Anterior cingulate cortex (tissue), 58 donors: ENCODE measurements at places on chromosomes 5 and 9.

DNA sequence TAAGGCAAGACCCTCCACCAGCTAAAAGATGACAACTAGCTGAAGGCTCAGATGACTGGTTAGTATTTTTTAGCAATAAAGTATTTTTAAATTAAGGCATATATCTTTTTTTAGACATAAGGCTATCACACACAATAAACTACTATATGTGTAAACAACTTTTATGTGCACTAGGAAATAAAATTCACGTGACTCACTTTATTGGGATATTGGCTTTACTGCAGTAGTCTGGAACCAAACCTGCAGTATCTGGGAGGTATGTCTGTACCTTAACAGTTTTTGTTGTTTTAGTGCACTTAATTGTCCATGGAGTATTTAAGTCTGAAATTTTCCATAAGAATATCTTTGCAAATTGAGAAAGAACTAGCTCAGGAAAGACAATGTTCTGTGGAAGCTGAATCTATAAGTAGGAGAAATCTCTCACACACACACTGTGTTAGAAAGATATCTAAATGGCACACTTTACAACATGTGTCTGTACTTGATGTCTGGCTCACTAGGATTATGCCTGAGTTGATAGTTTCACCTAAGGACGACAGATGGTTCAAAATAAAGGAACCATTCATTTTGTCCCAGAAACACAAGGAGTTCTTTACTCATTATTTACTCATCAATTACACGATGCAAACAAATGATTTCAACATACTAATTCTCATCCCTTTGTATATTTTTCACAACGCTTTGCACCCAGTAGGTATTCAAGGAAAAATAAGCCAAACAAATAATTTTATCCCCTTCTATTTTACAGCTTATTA is 4.6 kb downstream of the RAPGEF6 start:
- no peak for DNase-seq

GRCh38 chr9:128540634-128541360 is 11.6 kb upstream of the SPTAN1 start:
- no peak for DNase-seq

- no peak for DNase-seq
Measured at GRCh38 chr9:104748359-104749031, 1.0 kb downstream of the NIPSNAP3A start.

- DNase-seq: no peak
Measured at GRCh38 chr9:134388289-134388808, 62.1 kb downstream of the RXRA start.

GRCh38 chr5:162466011-162466410 is 398.4 kb downstream of the GABRG2 start:
- no peak for DNase-seq

DNA sequence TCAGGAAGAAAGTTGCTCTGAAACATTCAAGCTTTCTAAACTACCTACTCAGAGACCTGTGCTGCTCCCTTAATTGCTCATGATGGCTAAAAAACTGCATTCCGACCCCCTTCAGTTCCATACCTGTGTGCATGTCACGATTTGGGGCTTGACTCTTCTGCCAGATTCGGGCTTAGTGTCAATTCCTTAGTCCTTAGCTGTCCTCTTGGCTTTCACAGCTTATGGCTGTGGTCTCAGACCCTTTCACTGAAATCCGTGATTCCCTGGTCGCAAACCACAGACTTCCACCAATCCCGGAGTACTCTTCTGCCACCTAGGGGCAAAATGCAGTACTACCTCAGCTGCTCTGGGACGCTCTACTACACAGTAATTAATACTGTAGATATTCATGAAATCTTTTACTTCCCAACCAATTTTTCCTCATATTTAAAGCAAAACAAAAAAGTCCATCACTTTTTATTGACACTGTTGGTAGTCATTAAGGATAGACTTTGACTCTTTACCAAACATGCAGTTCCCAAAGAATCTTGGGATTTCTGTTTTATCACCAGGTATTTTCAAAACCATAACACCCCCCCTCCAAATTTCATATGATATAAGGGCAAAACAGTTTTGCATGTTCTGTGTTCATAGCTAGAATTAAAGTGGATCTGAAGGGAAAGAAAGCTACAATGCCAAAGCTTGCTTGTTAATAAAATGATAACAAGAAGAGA is 617.4 kb downstream of the SLCO4C1 start:
- no peak for DNase-seq

DNA sequence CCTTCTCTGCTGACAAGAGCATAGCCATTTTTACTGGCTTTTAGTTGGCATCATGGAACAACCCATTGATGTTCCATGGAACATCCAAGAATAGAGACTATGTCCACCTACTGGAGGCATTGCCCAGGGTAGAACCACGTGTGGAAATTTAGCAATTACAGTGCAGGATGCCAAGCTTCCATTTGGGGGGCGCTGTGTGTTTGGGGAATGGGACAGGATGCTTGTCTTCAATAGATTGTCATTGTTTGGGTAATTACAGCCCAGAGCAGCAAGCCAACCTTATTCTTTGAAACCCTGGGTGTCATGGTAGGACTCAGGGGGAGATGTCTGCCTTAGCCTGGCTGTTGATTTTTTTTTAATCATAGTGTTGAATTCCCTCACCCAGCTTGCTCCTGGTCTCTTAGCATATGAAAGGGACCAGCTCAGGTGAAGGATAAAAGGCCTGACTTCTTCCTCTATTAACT is 171.1 kb downstream of the DOCK2 start:
- no peak for DNase-seq

GRCh38 chr9:2263665-2264064 is 248.5 kb downstream of the SMARCA2 start:
- DNase-seq: no peak

GRCh38 chr5:160961038-160961437 is 109.0 kb upstream of the ATP10B start:
- DNase-seq: no peak

DNA sequence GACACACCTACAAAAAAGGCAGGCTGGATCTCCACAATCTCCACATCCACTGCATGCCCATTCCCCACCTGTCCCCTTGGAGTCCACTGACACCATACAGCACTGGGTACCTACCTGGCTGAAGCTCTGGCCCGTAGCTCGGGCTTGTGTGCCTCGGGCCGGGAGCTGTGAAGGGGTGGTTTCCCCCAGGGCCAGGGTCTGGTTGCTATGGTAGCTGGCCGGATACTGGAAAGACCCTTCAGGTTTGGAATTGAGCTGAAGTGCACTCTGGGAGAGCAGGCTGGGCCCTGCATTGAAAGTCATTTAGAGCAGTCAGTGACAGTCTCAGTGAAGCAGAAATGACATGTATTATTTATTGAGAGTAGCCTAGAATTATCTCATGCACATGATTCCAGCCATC is 507.3 kb downstream of the CTNND2 start:
- DNase-seq: no peak

DNA sequence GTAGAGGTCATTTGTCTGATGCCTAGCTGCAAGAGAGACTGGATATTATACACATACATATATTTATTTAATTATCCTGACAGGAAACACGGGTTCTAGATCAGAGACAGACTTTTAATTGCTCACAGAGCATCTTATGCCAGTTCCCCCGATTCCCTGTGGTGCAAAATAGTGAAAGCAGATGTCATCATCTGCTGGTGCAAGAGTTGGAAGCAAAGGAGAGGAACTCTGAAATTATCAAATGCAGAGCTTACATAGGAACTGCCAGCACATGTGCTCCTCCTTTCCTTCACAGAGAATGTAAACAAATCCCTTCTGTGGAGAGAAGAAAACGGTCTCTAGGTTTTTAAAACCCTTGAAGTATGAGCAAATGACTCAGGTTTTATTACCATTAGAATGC is 69.3 kb downstream of the DTWD2 start:
- no peak for DNase-seq

GRCh38 chr5:112975721-112976431 is 722 bp upstream of the DCP2 start:
- no peak for DNase-seq

DNA sequence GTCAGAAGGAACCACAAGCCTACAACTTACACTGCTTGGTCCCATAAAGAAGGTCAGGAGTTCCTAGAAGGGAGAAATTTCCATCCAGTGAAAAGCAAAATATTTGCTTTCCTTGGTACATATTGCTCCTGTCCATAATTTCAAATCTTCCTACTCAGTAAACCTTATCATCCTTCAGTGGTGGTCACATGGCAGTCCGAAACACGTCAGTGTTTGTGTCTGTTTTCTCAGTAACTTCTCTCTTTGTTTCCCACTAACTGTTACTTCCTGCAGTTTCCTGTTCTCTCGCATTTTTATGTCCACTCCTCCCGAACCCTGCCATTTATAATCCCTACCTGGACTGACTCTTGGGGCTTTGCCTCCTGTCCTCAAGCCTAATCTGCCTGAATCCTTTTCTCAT is 129.1 kb downstream of the FANCC start:
- no peak for DNase-seq

DNA sequence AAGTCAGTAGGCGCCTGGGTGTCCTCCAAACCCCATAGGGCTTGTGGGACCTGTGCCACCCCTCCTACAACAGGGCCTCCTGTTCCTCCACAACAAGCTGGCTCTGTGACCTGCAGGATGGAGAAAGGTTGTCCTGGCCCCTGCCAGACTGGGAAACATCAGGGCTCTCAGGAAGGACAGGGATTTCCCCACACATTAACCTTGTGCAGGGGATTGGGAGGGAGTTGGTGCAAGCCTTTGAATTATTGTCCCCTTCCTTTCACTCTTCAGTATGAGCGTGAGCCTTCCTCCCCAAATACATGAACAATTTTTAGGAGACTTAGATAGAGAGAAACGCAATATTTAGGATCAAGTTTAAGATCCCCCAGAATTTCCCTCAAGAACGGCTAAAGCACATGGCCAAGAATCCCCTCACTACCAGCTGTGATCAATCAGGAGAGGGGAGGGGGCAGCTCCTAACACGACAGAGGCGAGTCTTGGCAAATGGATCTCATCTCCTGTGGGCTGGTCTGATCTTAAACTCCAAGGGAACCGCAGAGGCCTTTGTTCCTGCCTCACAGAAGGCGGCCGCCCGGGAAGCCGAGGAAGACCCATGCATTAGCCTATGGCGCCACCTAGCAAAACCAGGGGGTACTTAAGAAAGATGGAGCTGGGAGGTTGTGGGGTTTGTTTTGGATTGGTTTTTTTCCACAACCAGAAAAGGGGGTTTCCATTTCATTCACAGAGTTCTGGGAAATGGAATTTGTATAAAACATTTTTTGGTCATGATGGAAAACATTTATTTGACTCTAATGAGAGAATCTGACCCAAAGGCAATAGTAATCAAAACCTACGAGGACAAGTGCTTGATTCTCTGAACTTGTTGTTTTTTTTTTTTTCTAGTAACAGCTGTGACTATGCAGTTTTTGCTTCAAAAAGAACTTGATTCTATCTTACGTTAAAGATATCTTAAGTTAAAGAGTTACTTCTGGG is 36.1 kb upstream of the OSMR start:
- peak; percentile 67 for DNase-seq

- DNase-seq: no peak
Measured at GRCh38 chr5:50595199-50595598, 71.2 kb upstream of the PARP8 start.

DNA sequence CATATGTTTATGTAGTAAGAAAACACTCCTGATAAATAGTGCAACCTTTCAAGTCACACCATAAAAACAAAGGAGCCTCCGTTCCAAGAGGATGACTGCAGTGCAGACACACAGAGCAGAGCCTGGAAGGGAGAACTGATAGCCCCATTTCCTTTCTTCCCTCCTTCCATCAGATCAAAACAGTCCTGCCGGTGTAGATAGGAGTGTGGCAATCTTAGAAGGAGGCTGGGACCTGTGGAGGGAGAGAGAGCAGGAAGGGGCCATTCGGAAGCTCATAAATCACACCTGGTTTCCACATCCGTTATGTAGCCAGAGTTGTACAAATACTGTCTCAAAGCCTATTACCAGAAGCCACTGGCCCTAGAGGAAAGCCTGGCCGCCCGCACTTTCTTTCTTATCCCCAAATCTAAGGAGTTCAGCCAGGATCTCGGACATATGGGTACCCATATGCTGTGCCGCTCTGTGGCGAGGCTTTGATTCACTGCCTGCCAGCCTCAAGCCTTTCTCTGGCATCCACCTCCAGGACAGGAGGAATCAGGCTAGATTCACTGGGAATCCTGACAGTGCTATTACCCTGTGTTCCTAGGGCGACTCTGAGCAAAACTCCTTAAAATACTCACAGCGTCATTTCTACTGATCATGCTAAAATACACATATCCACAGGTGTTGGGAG is 26.9 kb downstream of the DAP start:
- no peak for DNase-seq

DNA sequence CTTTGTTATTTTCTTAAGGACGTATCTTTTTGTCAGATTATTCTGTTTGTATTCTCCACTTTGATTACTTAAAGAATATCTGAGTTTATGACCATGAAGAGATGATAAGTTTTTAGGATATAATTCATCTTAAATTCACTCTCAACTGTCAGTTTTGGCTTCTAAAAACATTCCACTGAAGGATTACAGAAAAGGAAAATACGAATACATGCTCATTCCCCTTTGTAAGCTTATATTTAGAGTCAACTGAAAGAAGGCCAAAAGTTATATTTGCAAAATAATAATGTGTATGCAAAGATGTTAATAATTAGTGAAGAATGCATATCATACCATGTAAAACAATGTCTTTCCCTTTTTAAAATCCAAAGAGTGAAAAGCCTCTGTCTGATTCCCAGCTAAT is 52.5 kb downstream of the ZNF474 start:
- no peak for DNase-seq

- DNase-seq: no peak
Measured at GRCh38 chr5:93381057-93381456, 200.0 kb downstream of the NR2F1-AS1 start.

DNA sequence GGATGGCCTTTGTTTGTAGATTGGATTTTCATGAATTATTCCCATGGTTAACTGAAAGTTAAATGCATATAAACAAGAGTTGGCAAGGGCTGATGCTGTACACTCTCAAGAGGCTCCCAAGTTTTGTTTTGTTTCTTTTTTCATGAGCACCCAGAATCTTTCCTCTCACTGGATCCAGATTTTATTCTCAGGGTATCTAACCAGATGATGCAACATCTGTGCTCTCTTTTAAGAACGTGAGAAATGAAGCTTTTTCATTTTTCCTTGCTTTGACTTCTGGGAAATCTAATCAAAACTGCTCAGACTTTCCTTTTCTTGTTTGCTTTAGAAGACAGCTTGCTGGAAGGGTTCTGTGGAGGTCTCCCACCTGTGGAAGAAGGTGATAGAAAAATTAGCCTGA is 142.7 kb upstream of the SLC12A2 start:
- DNase-seq: no peak

- no peak for DNase-seq
Measured at GRCh38 chr9:127197861-127198430, 66.6 kb upstream of the GARNL3 start.

- DNase-seq: no peak
Measured at GRCh38 chr5:179963375-179963774, 55.7 kb upstream of the TBC1D9B start.

DNA sequence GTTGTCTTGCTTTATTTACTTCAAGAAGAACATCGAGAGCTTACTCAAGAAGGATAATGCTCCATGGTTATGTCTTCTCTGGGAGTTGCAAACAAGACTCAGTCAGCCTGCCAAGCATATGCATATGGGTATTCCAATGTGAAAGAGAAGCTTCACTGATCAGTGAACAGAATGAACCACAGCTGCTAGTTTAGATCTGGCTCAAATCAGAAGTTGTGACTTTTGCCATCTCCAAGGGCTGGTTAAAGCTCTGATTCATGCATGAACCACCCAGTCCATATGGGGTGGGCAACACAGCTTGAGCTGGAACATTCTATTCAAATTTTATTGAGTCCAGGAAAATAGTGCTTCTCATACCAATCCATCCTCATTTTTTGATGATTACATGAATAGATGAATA is 50.0 kb downstream of the ATPSCKMT start:
- no peak for DNase-seq

- DNase-seq: peak; percentile 82
Measured at GRCh38 chr5:10460252-10460906, 18.7 kb downstream of the ROPN1L start.
